ENCODE measurements at places on chromosomes 13 and 19. TPM values are rescaled to one million over a fixed set of nuclear protein-coding genes. Genes with fewer than 3 reads are reported as not detected.

KLK3 gene
- not detected for total RNA-seq

KLK12 gene
- total RNA-seq: not detected

CEACAM7 gene
- 0.39 TPM for total RNA-seq

WASF3 gene
- 15.8 TPM for total RNA-seq

HRC gene
- not detected for total RNA-seq

ZIC5 gene
- under 0.01 TPM for total RNA-seq

LAIR2 gene
- not detected for total RNA-seq

CGB3 gene
- total RNA-seq: not detected

CEACAM5 gene
- not detected for total RNA-seq

CNN1 gene
- total RNA-seq: not detected

ZNF415 gene
- total RNA-seq: 1.8 TPM

TMEM38A gene
- total RNA-seq: 0.90 TPM

CRB3 gene
- total RNA-seq: not detected

FXYD5 gene
- total RNA-seq: 17.1 TPM

ZSCAN1 gene
- total RNA-seq: not detected

URAD gene
- total RNA-seq: not detected

FPR1 gene
- not detected for total RNA-seq

KLK8 gene
- not detected for total RNA-seq

SIGLECL1 gene
- not detected for total RNA-seq

PEAK3 gene
- total RNA-seq: 0.51 TPM

ZNF284 gene
- total RNA-seq: 2.4 TPM

PHLDB3 gene
- total RNA-seq: 53.2 TPM

ZNF784 gene
- 4.9 TPM for total RNA-seq

SYNE4 gene
- under 0.01 TPM for total RNA-seq

ZNF442 gene
- 1.4 TPM for total RNA-seq

OR7C1 gene
- not detected for total RNA-seq

HOMER3 gene
- 232 TPM for total RNA-seq

GPR183 gene
- total RNA-seq: 1.2 TPM

ZNF285 gene
- total RNA-seq: 1.8 TPM

RAX2 gene
- total RNA-seq: not detected
